ENCODE measurements at places on chromosomes 2 and 18. TPM values are rescaled to one million over a fixed set of nuclear protein-coding genes. Genes with fewer than 3 reads are reported as not detected.

Gene APCDD1
- polyA plus RNA-seq, result 24.3 TPM

Gene LRRC30
- polyA plus RNA-seq, result not detected

Gene LOXHD1
- 0.03 TPM for polyA plus RNA-seq

Gene IL36RN
- not detected for polyA plus RNA-seq

Gene MARCHF4
- 0.50 TPM for polyA plus RNA-seq

Gene PLEKHM3
- polyA plus RNA-seq, result 2.1 TPM

Gene CDKL4
- polyA plus RNA-seq, result not detected

Gene MARCO
- polyA plus RNA-seq, result 0.78 TPM

Gene WDR43
- polyA plus RNA-seq, result 9.7 TPM

Gene CRACDL
- 5.5 TPM for polyA plus RNA-seq

Gene TUBA3D
- polyA plus RNA-seq, result not detected

Gene NRP2
- polyA plus RNA-seq, result 13.2 TPM

Gene FEV
- polyA plus RNA-seq, result 6.4 TPM

Gene RAB6C
- polyA plus RNA-seq, result not detected

Gene SMARCAL1
- 10.2 TPM for polyA plus RNA-seq

All from stomach (tissue), 19 donors.